ENCODE measurements at places on chromosomes 7 and 10.

DNA sequence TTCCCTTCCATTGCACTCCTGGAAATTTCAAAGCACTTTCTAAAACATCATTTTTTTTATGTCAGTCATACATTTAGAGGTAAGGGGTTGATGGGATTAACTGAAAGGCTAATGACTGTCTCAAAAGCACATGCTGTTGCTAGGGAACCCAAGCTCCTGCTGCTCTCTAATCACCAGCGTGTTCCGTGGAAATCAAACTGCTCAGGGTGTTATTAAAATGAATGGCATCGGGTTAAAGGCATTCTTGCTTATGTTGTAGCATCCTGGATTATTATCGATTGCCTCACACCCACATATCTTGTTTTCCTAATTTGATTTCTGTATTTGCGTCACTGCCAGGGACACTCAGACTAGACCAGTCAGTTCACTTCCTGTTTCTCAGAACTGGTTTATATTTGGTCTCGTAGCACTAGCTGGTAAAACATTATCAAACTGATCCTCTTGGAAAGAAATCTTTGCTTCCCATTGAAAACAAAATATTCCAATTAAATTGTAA, 216.5 kb upstream of the MKLN1 start:
- peak; percentile 85 for DNase-seq

GRCh38 chr7:5193880-5194279, 3.8 kb downstream of the WIPI2 start:
- no peak for DNase-seq

- no peak for DNase-seq
These were observed 101.9 kb downstream of the ELMO1 start for GRCh38 chr7:37346761-37347160.

- no peak for DNase-seq
These were observed 56.2 kb downstream of the UBE3C start for GRCh38 chr7:157194948-157195347.

- no peak for DNase-seq
These were observed 42.8 kb upstream of the PRSS58 start for GRCh38 chr7:142300689-142301088.

DNA sequence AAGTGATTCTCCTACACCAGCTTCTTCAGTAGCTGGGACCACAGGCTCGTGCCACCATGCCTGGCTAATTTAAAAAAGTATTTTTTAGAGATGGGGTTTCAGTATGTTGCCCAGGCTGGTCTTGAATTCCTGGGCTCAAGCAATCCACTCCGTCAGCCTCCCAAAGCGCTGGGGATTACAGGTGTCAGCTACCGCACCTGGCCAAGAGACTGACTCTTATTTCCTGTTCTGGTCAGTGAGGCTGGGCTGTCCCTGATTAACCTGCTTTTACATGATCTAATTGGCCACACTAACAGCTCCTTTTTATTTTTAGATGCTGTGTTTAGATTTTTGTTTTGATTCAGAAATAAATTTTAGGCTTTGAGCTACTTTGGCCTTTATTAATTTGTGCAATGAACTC, 203.9 kb downstream of the NXPH1 start:
- DNase-seq, result no peak

GRCh38 chr7:80135309-80136104, 876 bp downstream of the GNAI1 start:
- DNase-seq, result peak; percentile 3

DNA sequence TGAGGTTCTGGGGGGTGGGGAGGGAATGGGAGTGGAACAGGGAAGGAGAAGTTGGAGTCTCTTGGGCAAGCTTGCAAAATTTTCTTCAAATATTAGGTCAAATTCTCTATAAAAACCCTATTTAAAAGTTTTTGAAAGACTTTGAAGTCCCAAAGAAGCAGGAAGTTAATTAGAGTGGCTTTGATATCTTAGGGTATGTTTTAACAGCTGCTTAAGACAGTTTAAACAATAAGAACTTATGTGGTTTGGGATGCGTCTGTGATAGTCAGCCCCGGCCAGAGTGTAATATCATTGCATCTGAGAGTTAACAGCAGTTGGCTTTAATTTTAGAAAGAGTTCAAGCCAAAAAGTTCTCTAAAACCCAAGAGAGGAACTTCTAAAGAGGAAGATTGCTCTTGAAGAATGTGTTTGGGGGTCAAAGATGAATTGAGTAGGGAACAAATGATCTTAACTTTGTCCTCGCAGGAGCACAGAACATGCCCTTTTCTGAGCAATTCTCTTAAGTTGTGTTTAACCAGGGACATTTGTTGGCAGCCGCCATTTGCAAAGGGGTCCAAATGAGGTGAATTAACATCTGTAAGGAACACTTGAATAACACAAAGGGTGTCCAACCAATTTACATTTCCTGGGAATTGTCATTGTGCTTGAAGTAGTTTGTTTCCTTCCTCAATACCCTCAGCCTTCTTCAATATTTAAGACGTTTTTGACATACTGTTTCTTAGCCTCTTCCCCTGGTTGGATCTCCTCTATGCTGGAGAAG, 182.4 kb downstream of the PTEN start:
- DNase-seq, result no peak

- DNase-seq, result peak; percentile 93
These were observed 7.2 kb downstream of the TNS3 start for GRCh38 chr7:47574482-47575329.

GRCh38 chr10:69769395-69769992, 32.2 kb upstream of the COL13A1 start:
- no peak for DNase-seq

DNA sequence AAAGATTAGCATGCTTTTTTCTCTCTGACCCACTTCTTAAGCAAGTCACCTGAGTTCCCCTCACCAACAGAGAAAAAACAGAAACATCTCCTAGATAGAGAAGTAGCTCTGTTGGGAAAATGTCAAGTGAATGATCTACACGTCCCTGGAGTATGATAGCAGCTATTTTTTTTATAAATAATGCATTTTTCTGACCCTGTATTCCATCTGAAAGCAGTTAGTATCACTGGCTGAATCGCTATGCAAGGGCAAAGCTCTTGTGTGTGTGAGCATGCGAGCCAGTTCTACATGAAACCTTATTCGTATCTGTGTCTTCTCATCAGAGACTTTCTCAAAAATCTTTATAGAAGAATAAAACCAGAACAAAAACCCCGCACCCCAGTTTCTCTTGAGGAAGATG, 8.2 kb downstream of the ANKMY2 start:
- no peak for DNase-seq

DNA sequence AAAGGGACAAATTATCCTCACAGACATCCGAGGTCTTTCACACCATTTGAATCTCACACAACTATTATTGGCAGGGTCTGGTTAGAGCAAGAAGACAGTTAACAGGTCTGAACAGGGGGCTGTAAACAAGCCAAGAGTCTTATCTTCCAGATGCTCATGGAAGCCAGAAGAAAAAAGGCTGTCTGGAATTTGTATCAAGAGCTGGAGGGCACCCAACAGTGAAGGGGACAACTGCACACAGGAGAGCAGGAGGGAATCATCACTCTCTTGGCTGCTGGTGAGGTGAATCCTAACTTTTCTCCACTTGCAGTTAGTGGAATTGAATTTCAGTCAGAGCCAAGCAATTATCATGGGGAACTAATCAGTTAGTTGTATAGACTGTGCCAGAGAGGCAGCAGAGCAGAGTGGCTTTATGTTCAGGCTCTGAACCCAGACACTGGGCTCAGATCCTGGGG, 880.2 kb upstream of the AUTS2 start:
- DNase-seq, result no peak

DNA sequence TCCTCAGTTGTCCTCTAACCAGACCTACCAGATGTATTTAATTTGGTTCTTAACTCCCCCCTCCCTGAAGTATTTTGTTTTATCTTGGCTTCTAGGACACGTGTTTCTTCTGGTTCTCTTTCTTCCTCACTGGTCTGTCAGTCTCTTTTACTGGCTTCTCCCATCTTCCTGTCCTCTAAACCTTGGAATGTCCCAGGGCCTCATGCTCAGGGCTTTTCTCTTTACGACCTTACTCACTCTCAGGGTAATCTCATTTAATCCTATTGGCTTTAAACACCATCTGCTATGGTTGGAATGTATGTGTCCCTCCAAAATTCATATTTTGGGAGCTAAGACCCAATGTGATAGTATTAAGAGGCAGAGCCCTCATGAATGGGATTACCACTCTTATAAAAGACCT, 418.2 kb upstream of the PODXL start:
- DNase-seq, result no peak
